ENCODE measurements at places on chromosomes 11 and 22.

GRCh38 chr11:83819931-83820549, 533.9 kb upstream of the CCDC90B start:
- DNase-seq = no peak

GRCh38 chr11:16184588-16184987, 171.8 kb downstream of the SOX6 start:
- DNase-seq = no peak

DNA sequence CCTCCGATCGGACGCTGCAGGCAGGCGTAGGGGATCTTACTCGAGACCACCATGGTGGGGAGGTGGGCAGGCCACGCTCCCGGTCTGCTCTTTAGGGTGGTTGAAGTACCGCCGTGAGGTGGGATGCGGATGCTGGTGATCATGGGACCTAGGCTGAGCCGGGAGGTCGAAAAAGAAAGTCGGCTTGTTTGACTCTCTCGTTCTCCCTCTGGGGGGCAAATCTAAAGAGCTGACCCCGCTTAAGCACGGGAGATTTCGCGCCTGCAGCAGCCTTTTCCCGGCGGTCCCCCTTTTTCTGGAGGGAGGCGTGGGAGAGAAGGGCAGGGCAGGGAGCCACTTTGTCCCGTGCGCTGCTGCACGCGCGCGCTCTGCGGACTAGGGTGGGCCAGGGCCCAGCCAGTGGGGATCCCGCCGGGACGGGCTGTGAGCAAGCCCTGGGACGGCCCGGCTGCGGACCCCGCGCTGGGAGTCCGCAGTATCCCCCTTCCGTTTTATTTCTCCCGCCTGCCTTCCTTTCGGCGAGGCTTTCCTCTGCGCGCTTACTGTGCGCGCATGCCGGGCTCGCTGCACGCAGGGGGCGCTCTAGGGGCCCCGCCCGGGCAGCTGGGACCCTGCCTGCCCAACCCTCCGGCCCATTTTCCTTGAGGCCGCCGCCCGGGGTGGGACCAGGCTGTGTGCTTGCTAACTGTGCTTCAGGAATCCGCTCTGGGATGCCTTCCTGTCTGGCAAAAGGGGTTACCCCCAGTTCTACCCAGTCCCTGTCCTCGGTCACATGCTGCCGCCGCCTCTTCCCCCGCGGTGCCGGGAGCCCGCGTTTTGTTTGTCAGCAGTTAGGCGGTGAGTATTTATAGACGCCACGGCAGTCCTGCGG, 81.0 kb downstream of the PRR5L start:
- DNase-seq = peak; percentile 90

GRCh38 chr22:35023692-35024363, 42.1 kb upstream of the ISX start:
- DNase-seq = peak; percentile 87

GRCh38 chr11:113131036-113131775, 170.0 kb downstream of the NCAM1 start:
- no peak for DNase-seq

DNA sequence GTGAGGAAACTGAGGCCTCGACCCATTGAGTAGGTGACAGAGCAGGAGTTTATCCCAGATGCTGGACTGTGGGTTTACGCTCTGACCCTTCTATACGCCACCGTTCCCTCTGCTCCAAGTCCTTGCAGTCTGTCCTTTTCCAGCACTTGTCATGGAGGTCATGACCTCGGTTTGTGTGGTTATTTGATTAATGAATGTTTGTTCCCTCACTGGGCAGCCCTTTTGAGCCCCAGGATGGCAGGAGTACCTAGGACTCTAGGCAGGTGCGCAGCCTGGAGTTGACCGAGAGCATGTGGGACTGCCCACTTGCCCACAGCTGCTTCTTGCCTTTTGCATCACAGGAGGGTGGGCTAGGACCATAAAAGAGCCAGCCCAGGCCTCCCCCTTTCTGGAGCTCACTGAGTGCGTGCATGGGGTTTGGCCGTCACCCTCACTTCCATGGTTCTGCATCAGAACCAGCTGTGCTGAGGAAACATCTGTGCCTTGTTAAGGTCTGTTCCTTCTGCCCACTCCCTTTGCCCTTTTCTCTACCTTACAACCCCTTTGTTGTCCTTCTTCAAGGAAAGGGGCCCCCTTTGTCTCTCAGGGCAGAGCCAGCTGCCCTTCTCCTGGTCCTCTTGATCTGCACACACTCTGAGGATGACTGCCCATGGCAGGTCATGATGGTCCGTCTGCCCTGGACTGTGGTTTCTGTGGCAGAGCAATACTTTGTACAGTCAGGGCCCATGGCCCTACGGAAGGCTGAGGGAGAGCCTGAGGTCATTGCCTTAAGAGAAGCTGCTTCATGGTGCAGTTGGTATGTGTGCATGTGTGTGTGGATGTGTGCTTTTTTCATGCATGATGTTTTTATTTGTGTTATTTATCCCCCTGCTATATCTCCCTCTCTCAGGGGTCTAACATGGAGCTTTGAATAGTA, 38.2 kb downstream of the BMAL1 start:
- no peak for DNase-seq

GRCh38 chr11:1774886-1775285, 11.2 kb upstream of the CTSD start:
- peak; percentile 68 for DNase-seq

DNA sequence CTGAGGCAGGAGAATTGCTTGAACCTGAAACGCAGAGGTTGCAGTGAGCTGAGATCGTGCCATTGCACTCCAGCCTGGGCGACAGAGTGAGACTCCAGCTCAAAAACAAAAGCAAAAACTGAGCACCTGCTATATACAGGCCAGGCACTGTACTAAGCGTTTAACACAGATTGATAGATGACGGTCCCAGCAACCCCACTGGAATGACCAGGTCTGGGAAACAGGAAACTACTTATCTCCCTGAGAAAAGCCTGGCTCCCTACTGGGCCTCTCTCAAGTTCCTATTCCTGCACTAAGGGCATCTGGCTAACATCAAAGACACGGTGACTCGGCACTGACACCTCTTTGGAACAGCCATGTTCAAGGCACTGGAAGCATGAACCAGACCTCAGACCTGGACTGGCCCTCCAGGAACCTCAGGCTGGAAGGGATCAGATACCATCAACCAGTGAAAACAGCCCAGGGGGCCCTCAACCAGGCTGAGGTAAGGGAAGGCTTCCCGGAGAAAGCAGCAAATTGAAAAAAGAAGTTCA, 16.6 kb downstream of the ARAP1 start:
- peak; percentile 72 for DNase-seq

DNA sequence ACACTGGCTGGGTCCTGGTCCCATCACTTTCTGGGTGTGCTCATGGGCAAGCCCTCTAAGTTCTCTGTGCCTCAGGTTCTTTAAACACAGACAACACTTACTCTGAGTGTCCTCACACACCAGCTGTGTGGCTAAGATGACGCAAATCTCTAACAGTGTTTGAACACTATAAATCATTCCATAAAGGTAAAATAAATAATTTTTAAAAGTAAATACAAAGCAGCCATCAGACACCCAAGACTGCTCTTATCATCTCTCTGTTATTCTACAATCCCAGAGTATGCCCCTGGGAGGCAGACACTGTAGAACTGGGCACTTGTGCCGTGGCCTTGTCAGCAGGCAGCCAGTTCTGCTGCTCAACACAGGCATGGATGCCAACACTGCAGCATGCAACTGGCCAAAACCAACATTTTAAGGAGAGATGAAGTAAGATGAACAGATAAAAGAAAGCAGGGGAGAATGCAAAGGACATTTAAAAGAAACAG, 56.8 kb downstream of the RPL27A start:
- no peak for DNase-seq

DNA sequence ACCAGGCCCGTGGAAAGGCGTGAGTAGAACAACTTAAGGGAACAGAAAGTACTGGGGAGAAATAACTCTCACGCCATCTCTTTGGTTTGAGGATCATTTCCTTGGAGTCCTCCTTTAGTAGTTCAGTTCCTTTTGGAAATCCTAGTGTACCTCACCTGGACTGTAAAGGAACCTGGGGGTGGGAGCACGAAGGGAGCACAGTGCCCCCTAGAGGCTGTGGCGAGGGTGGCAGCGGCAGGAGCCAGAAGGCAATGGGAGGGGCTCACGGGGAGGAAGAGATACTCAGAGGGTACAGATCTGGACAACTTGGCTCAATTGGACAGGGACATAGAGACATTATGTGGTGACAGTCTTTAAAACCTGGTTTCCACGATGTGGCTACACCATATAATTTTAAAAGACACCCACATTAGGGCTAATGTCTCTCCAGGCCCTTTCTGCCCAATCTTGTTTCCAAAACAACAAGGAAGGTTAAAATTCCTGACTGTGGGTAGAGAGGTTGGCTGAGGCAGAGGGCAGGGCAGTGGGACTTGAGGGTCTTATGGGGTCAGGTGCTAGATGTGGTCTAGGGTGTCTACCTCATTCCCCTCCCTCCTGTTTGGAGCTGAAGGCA, 87.0 kb downstream of the CSNK2A3 start:
- DNase-seq = no peak

- no peak for DNase-seq
These were observed 25.3 kb downstream of the C11orf58 start for GRCh38 chr11:16763746-16764145.

GRCh38 chr11:40679276-40679675, 780.2 kb downstream of the LRRC4C start:
- DNase-seq = no peak

DNA sequence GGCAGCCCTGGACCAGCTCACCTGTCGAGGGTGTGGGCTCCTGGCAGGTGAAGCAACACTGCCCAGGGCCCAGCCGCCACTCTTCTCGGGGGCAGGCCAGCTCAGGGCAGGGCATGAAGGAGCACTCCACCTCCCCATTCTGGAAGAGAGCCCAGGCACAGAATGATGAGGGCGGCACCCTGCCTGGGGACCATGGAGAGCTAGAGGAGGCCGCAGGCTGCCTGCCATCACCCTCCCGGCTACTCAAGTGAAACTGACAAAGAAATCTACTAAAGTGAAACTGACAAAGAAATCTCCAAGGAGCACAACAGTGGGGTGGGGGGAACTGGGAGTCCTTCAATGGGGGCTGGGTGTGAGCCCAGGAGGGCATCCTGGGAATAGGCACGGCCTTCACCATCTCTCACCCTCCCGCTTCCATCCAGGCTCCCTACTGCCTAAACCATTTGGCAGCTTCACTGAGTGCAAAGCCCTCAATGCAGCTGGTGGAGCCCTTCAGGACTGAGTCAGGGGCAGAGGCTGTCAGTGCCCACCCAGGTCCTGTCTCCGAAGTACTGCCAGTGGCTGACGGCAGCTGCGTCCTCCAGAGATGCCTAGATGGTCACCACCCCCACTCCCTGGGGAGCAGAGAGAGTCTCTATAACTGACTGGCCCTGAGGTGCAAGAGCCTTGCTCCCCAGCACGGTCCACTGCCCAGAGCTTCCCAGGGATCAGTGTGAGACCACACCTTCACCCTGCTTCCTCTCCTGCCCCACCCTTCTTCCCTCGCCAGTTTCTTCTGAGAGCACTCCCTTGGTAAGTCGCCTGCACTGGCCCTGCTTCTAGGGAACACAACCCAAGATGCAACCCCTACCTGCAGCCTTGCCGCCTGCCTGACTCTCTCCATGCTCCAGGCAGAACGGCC, 21.7 kb downstream of the VWCE start:
- DNase-seq = no peak

DNA sequence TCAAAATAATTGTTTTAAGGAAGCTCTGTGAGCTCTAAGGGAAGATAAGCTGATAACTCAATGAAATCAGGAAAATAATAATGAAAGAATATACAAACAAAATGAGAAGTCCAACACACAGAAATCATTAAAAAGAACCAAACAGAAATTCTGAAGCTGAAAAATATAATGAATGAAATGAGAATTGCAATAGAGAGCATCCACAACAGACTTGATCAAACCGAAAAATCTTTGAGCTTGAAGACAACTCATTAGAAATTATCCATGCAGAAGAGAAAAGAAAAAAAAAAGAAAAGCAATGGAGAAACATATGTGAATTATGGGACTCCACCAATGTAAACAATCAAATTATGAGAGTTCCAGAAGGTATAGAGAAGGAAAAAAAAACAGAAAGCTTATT, 101.0 kb downstream of the BBOX1 start:
- no peak for DNase-seq
